ENCODE measurements at places on chromosomes 13 and 19. TPM values are rescaled to one million over a fixed set of nuclear protein-coding genes. Genes with fewer than 3 reads are reported as not detected.

GRCh38 chr19:2587001-2587719 lies 111.2 kb downstream of the GADD45B start:
- peak; percentile 69 for DNase-seq

GRCh38 chr19:38736036-38736412 lies 8.2 kb downstream of the CAPN12 start:
- peak; percentile 87 for DNase-seq

DNA sequence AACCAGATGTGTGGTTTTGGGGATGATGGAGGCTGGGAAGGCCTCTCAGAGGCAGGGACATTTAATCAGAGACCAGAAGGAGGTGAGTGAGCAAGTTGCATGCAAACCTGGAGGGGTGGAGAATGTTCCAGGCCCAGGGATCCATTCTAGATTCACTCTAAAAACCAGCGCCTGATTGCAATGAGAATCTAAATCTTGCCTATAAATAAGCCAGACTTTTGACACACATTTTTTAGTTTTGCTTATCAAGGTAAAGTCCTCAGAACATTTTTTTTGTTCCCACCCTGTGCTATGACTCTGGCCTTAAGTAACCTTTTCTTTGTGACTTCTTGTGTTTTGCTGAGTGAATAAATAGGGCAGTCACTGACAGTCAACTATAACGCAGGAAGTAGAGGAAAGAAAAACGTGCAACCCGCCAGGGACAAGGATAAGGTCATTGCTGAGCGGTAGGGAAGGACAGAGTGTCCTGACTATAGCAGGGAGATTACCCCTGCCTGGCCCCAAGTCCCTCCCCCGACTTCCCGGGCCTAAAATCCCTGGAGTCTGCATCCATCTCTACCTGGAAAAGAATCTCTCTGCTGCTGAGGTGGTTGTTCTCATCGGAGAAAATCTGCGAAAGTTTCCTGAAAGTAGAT lies 14.4 kb downstream of the RGL3 start:
- no peak for DNase-seq

DNA sequence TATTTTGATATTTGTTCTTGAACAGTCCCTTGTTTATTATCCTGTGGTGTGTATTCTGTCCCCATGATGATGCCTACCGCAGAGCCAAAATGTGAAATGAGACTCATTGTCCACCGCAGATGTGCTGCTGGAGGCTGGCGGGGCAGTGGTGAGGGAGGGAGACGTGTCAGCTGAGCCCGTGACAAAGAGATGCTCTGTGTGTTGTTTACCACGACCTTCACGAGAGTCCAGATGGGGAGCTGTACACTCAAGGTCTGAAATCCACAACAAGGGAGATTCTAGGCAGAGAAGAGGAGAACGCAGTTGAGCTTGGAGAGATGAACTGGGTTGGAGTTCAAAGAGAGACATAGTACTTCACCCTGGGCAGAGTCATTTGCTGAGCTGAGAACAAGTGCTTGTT lies 20.8 kb upstream of the AMER2 start:
- DNase-seq: no peak

DNA sequence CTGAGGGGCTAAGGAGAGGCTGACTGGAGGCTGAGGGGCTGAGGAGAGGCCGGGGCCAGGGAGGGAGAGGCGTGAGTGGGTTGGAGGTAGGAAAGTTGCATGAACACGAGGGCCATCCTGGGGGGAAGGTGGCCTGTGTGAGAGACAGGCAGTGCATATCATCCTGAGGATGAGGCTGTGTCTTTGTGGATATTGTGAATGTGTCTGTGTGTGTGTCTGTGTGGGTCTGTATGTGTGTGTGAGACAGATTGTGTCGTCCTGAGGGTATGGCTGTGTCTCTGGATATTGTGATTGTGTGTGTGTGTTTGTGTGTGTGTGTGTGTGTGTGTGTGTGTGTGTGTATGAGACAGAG lies 422 bp downstream of the ZNF71 start:
- no peak for DNase-seq

DNA sequence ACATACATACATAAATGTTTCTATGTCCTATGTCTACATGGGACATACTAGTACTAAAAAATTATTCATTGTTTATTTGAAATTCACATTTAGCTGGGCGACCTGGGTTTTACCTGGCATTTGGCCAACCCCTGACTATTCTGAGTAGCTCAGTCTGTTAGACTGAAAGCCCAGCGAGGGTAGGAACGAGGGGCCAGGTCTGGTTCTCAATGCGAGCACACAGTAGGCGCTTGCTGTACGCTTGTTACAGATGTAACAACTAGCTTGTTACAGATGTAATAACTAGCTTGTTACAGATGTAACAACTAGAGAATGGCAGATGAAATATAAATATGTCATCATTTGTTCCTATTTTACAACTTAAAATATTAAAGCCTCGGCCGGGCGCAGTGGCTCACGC lies 920 bp upstream of the ANO8 start:
- DNase-seq: no peak

GRCh38 chr13:44439452-44440024 lies 65.9 kb downstream of the SERP2 start:
- no peak for DNase-seq

DNA sequence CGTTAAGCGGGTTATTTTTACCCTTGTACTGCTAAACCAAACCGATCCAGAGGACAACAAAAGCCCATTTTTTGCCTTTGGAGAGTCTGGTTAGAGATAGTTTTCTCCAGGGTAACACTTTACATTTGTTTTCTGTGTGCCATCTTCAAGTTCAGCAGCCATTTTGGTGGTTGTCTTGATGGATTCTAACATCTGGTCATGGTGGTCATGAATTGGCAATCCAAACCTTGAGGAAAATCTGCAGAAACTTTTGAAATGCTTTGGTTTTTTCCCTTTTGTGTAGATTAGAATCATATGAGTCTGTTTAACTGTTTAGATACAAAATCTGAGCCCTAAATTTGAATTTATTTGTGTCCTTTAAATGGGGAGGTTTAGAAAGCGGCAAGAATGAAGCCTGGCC lies 16.6 kb downstream of the HNRNPM start:
- DNase-seq: no peak

DNA sequence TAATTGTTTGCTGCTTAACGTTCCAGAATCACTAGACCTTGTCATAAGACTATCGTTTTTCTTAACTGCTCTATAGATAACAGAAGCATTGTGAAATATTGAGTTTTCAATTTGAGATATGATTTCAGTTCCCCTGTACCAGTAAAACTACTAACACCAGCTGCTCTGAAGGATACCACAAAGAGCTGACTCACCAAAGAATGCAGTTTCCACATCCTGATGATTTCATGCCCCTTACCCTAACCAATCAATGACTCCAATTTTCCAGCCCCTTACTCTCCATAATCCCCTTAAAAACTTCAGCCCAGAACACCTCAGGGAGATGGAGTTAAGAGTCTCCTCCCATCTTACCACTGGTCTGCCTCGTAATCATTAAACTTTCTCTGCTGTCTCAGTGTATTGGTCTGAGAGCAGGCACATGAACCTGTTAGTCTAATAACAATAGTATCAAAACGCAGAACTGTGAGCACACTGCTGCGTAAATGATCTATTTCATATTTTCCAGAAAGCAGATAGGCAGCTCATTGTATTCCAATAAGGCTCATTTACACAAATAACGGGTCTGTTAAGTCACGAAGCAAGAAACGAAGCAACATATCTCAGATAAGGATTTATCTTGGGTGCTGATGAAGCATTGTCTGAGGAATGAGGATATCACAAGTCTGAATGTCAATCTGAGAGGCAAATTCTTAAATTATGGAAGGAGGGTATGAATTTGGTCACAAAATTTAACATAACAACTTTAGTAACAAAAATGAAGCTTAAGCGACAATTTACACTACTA lies 14.1 kb upstream of the CCNA1 start:
- no peak for DNase-seq

DNA sequence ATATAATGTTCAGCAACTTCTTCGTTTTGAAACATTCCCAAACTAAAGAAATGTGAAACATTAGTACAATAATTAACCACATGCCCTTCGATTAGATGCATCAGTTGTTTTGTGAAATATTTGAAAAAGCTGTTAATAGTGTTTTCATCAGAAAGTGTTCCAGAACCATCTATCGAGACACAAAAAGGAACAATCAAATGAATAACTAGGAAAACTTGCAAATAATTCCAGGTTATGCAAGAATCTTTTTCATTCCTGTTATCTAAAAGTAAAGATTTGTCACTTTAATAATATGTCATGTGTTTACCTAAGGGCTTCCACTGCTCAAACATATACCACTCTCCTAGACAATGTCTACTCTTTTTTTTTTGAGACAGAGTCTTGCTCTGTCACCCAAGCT lies 904.2 kb upstream of the MIR17HG start:
- DNase-seq: no peak

- DNase-seq: no peak
Measured at GRCh38 chr13:33233547-33233946, 52.0 kb downstream of the STARD13 start.

GRCh38 chr13:24306632-24307031 lies 2.7 kb upstream of the C1QTNF9 start:
- no peak for DNase-seq

DNA sequence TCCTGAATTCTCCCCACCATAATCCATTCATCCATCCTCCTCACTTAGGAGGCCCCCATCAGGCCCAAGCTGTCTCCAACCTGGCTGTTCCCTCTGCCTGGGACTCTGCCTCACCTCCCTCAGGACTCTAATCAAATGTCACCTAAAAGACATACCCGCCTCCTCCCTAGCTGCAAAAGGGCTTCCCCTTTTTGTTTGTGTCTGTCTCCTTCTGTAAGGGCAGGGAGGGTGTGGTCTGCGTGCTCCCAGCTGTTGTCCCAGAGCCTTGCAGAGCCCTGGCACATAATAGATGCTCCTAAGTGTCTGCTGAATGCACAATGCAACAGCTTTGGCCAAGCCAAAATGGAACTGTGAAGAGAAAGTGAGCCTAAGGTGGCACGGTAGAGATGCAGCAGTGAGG lies 4.4 kb downstream of the TRIR start:
- no peak for DNase-seq

GRCh38 chr13:114279146-114279545 lies 2.3 kb upstream of the UPF3A start:
- no peak for DNase-seq

DNA sequence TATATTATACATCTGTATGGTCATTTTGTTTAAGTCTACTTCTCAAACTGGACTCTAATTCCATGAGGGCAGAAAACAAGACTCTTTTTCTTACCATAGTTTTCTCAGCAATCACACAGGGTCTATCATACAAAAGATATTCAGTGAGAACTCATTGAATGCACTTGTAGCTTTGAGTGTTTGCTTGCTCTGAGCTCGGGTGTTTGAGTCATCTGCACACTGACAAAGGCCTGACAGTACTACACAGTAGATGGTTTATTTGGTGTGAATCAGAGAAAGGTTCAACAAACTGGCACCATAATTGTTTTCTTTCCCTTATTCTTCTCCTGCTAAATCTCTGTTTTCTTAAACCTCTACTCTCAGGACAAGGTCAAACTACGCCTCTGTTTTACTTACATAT lies 586.4 kb downstream of the LMO7 start:
- no peak for DNase-seq

The WDR87 gene
- not detected for total RNA-seq

The ARL11 gene
- 1.9 TPM for total RNA-seq

The NACC1 gene
- 39.7 TPM for total RNA-seq

The SPIB gene
- not detected for total RNA-seq

The ZSWIM4 gene
- 7.8 TPM for total RNA-seq

The ZIC2 gene
- not detected for total RNA-seq

Data from posterior vena cava (tissue), 2 donors.